ENCODE measurements at places on chromosomes 3 and 15. TPM values are rescaled to one million over a fixed set of nuclear protein-coding genes. Genes with fewer than 3 reads are reported as not detected.

DNA sequence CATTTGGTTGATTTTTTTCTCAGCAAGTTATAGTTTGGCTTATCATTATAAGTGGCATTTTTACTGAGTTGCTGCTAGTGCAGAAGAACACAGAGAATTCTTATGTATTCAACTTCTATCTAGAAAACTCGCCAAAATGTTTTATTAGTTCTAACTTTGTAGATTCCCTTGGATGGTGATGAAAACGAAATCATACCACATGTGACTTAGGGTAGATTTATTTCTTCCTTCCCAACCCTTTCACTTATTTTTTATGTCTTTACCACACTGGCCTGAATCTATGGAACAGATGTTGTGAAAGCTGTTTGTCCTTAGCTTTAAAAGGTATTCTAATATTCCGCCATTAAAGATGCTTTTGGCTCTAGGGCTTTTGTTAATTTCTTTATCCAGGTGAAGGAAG is 503.3 kb upstream of the CFAP20DC start:
- DNase-seq: no peak

- no peak for DNase-seq
Measured at GRCh38 chr3:159029306-159030026, 227.6 kb downstream of the MFSD1 start.

GRCh38 chr3:45499529-45499928 is 95.0 kb upstream of the LIMD1 start:
- no peak for DNase-seq

- DNase-seq: no peak
Measured at GRCh38 chr3:161171113-161171512, 50.0 kb upstream of the NMD3 start.

- no peak for DNase-seq
Measured at GRCh38 chr3:98068824-98069223, 18.1 kb upstream of the OR5AC2 start.

IL20RB gene
- 1.3 TPM for total RNA-seq

FAM43A gene
- total RNA-seq: 6.6 TPM

MAGI1 gene
- not detected for total RNA-seq

DNA sequence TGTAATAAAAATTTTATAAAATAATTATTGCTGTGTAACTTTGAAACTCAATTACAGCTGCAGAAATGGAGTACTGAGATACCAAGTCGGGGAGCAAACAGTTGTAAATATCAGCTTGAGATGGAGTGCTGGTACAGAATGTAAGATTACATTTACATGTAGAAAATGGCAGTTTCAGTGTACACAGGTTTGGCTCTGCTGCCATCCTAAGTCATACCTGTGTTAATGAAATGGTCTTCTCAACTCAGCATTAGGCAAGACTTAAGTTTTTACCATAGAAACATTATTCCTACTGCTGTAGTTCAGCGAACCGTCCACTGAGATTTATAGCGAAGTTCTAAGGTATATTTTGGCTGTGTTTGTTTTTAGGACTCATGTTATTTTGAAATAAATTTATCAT is 110.1 kb upstream of the TBL1XR1 start:
- no peak for DNase-seq

P2RY13 gene
- not detected for total RNA-seq
